Stimulated activated naive CD8-positive, alpha-beta T cell treated with anti-CD3 and anti-CD28 coated beads, Interleukin-15, amount 100 ng/mL, for 72 hours (primary cell): ENCODE measurements at places on chromosomes 7 and 10.
A peak's percentile ranks its signal among the peaks of the same experiment; 100 is the strongest.

GRCh38 chr10:62806251-62806650, 1.7 kb downstream of the ADO start:
- no peak for DNase-seq

- DNase-seq = no peak
Measured at GRCh38 chr7:19814776-19815175, 41.4 kb upstream of the TMEM196 start.

DNA sequence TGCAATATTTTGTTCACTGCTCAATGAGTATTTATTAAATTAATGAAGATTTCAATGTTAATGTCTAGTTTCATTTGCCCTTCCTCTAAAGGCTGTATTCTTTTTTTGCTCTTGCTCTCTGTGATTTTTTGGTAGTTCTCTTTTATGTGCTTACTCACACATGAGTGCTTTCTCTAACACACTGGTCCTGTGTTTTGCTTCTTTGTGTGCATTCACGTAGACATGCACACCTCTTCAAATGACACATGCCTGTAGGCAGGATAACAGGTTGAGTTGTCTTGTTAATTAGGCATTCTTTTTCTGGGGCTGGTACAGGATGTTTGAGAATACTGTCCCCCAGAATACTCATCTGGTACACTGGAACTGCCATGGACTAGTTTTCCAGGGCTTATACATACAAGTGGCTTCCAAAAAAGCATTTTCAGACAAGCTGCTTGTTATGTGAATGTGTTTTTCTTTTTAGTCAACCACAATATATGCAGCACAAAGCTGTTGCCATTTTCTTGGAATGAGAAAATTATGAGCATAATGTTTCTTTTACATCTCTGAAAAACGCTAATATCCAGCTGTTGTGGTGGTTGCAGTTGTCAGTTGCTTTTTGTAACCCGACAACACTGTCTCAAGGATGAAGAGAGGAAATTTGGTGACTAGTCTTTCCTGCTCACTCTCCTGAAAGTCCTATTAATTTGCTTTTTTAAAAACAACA, 416.4 kb downstream of the AUTS2 start:
- no peak for DNase-seq

GRCh38 chr10:132356621-132357195, 24.7 kb downstream of the LRRC27 start:
- no peak for DNase-seq

- DNase-seq = peak; percentile 67
Measured at GRCh38 chr10:30562787-30563186, 66.8 kb downstream of the LYZL2 start.

DNA sequence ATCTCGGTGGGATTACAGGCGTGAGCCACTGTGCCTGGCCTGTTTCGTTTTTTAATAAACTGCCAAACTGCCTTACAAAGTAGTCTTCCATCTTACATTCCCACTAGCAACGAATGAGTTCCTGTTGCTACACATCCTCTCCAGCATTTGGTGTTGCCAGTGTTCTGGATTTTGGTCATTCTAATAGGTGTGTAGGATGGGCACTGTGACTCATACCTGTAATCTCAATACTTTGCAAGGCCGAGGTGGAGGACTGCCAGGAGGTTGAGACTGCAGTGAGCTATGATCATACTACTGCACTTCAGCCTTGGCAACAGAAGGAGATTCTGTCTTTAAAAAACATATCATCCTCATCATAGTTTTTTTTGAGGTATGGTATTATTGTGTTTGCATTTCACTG, 21.4 kb upstream of the RSBN1L start:
- no peak for DNase-seq

DNA sequence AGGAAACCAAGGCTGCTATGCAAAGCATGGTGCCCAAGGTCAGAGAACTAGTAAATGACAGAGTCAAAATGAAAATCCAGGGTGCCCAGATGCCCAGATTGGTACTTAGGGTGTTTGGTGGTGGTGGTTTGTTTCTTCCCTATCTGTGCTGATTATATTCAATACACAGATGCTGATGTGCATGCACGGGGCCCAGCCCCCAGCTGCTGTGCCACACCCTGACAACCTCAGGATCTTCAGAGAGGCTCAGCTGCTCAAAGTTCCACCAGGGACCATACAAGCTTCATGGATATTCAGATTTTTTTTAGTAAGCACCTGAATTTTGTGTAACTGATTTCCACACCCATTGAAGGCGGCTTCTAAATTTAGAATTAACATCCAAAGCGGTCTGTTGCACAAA, 75.6 kb downstream of the KCNMA1 start:
- no peak for DNase-seq

- DNase-seq = no peak
Measured at GRCh38 chr10:8325024-8325980, 270.8 kb downstream of the GATA3 start.

- no peak for DNase-seq
Measured at GRCh38 chr10:130021383-130021950, 57.4 kb upstream of the EBF3 start.

DNA sequence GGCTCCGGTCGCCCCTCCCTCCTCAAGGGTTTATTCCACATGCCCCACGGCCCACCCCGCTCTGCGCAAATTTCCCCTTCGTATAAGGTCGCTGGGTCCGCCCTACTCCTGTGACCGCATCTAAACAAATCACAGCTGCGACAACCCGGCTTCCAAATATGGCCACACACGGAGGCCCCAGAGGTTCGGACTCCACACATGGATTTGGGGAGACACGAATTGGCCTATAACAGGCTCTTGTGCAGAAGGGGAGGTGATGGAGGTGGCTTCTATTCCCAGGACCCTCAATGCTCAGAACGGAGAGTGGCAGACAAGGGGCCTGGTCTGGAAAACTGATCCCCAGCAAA, 90.1 kb downstream of the FOXL3 start:
- DNase-seq = no peak

GRCh38 chr10:126638542-126638941, 32.0 kb downstream of the C10orf90 start:
- no peak for DNase-seq

DNA sequence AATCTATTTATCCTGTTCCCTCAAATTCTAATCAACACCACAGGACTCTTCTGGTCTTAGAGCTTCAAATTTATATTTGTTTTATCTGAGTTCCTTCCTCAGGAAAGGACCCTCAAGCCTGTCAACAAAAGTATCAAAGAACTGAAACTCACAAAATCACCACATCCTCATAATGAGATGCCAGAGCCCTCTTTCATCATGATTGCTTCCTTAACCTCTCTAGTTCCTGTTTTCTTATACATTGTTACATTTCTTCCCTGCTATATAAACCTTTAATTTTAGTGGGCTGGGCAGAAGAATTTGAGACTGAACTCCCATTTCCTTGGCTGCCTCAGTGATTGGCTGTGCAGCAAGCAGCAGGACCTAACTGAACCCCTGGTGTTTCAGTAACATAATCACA, 189.7 kb downstream of the ZNF248 start:
- DNase-seq = no peak

GRCh38 chr10:43926371-43926770, 277.7 kb upstream of the ZNF32 start:
- DNase-seq = no peak

GRCh38 chr7:158051776-158052175, 535.8 kb downstream of the PTPRN2 start:
- DNase-seq = no peak

- DNase-seq = no peak
Measured at GRCh38 chr7:47458057-47458456, 123.9 kb downstream of the TNS3 start.

DNA sequence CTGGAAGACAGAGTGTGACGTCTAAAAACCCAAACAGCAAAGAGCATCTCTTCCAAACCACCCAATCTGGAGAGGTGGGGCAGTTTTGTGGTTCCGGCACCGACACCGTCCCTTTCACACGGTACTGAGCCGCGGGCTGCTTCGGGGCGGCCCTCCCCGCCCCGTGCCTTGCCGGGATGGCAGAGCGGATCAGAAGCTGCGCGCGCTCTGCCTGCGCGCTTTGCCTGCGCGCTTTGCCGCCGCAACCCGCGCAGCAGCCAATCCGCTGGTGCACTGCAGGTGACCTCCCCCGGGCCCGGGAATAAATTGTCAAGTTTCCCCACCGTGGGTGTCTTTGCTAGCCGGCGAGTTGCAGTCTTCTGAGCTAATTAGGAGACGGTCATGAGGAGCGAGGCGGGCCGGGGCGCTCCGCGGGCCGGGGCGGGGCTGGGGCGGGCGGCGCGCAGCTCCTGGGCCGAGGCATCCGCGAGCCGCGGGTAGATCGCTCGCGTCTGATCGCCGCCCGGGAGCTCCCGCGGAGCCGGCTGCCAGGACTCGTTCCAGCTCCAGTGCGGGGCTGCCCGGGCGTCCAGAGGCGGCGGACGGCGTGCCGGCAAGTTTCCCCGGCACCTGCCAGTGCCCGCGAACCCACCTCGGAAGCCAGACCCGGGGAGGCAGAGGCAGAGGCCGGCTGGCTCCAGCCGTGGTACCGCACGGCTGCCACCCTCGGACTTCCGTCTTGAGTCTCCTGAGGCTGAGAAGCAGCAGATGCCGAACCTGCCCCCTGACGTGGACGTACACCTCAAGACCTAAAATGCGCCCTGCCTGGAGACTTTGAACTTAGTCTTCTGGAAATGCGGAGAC, 536.0 kb upstream of the GALNT17 start:
- DNase-seq = peak; percentile 4

- no peak for DNase-seq
Measured at GRCh38 chr7:79923953-79924352, 210.7 kb upstream of the GNAI1 start.

DNA sequence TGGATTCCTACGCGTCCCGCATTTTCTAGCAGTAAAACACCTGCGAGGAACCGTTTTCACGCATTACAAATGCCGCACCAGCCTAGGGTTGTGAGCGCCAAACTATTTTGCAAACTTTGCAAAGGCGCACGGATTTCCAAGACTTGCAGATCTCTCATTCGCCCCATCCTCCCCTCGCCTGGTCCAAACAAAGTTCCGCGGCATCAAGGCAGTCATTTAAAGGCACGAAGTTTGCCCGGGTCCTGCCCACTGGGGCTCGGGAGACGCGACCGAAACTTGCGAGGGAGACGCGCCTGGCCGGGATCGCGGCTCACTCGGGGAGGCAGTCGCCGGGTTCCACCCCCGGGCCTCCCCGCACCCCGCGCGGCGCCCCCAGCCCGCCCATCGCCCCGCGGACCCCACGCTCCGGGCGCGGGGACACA, 613 bp downstream of the USP6NL start:
- no peak for DNase-seq

GRCh38 chr7:25347360-25348066, 119.2 kb upstream of the NPVF start:
- DNase-seq = no peak

GRCh38 chr10:80032503-80032902, 46.0 kb upstream of the TMEM254 start:
- DNase-seq = no peak
